ENCODE measurements at places on chromosomes 12 and 14.

- DNase-seq, result no peak
These were observed 157.5 kb downstream of the PLCZ1 start for GRCh38 chr12:18580291-18580690.

DNA sequence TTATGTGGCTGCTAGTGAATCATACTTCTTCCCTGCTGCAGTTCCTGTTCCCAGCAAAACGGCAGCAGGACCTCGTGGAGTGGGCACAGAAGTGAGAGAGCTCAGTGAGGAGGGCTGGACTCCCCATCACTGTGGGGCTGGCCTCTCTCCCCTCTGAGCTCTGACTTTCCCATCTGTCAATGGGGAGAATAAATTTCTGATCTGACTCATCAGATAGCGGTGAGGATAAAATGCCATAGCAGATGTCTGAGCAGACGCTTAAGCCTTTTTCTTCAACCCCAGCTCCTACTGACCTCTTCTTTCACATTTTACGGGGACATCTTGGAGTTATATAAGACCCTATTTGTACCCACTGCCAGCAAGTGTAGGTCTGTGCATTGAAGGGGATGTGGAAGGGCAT lies 116.6 kb downstream of the CRACR2A start:
- no peak for DNase-seq

DNA sequence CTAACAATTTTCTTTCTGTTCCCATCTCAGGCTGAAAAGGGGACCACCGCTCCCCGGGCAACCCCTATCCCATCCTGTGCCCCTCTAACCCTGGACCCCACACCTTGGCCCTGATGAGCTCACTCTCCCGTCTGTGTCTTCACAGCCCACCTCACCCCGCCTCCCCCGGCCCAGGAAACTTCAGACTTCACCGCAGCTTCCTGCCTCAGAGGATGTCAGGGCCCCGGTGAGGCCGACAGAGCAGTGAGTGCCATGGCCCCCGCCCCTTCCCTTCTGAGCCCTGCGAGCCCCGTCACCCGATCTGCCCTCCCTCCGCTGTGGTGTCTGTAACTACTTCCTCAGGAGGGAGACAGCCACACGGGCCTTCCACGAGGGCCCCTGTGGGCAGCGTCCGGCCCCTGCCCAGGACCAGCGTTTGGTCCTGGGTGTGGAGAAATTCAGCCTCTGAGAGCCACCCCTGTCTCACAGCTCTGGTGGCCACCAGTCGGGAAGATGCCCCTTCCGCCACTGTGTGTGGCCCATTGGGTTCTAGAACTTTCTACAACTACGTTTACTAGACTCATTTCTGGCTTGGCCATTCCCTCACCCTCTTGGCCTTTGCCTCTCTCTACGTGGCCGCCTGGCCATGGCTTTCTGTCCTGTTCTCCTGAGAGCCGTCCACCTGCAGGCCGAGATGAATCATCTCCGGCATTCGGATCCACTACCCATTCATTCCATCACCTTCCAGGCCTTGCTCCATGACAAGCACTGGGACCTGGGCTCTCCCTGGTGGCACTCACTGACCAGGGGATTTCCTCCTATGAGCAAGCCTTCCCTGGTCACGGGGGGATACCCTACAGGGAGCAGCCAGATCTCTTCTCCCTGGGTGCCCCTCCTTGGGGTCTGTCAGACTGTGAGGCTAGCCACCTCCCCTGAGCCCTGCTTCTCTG lies 3.4 kb downstream of the RHOF start:
- DNase-seq, result peak; percentile 94

DNA sequence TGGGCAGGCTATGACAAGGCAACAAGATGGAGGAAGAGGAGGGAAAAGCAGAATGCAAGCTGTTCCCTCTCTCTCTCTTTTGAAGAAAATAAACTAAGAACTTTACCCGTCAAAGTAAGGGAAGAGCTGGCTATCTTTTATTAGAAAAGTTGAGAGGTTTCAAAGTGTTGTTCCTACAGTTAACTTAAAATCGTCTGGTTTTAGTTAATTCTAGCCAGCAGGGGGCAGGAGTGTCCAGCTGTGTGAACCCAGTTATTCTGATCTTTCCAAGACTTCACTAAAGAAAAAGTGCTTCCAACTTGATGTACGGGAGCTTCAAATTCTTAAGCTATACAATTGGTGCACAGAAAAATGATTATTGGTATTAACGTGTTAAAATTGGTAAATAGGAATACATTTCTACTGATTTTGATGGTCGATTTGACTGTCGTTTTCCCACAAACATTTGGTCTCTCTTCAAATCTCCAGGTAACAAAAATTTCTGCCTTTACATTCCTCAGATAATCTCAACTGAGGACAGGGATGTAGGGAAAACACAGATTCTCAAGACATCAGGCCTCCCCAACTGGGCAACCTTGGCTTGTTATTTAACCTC lies 28.4 kb upstream of the MON2 start:
- peak; percentile 49 for DNase-seq
